ENCODE measurements at places on chromosomes 11 and 22.
A peak's percentile ranks its signal among the peaks of the same experiment; 100 is the strongest.

DNA sequence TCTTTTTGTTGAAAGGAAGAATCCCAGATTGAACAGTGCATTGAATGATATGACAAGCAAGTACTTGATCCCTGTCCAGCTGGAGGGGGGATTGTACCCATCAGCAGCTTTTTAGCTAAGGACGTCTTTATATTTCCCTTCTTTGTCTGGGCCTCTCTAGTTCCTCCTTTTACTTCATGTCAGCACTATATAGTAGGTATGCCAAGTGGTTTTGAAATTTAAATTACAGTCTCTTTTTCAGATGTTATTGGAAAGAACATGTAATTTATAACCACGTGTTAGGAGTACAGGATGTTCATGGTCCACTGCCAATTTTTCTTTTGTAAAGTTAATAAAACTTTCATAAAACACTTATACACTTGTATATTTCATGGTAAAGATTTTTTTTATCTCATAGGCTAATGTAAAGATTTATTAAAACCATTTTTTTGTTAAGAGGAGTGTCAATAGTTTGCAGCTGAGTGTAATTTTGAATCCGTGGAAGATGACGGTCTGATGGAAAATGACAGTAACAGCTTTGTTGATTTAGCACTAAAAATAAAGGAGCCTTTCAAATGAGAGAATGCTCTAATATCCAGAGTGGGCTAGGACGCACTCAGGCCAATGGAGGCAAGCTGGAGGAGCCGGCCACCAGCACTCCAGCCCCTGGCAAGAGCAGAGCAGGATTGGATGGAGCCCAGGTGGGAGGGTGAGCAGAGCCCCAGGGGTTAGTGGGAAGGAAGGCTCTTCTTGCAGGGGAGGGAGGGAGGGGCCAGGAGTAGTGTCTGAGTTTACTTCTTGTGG, 488.3 kb downstream of the INSC start:
- DNase-seq: peak; percentile 77

DNA sequence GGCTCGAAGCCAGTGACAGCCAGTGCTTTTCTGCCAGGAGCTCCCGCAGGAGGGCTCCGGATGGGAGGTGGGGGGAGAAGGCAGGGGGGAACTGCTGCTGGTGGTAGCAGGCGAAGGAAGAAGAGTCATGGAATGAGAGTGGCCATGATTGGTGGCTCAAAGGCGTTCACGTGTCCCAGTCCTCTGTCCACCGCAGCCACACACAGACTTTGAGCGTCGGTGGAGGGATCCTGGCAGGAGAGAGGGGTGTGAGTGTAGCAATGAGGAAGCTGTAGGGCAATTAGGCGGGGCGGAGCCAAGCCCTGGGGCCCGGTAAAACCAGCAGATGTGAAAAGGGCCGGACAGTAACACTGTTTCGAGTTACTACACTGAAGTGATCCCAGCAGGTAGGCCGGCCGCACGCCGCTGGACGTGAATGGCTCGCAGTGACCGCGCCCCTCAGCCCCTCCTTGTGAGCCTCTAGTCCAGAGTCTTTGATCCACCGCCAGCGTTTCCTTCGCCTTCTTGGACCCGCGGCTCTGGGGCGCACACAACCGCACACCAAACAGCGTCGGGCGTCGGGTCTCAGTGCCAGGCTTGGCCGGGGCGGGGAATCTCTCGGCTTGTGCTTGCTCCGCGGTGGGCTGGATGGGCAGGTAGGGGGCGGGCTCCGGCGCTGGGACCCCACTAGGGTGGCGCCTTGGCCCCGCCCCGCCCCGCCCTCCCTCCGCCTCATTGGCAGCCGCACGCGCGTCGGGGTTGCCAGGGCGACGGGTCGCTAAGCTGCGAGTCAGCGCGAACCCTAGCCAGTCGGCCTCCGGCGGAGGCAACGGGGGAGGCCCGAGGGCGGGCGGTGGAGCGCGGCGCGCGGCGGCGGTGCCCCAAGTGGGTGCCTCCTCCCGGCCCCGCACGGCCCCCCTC, at the start of gene LRRC10B:
TSS of gene LRRC10B (plus strand) at position 788 of the 900 bp plus-strand sequence. CDS start 250 bp downstream, outside the sequence.
- peak; percentile 77 for DNase-seq

DNA sequence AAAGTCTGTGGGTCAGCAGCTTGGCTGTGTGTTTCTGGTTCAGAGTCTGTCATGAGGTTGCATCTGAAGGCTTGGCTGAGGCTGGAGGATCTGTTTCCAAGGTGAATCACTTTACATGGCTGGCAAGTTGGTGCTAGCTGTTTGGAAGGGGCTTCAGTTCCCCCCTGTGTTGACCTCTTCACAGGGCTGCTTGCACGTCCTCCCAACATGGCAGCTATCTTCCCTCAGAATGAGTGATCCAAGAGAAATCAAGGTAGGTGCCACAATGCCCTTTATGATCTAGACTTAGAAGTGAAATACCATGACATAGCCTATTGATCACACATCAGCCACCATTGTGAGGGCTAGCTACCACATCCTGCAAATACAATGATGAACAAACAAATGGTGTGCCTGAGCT, 9.9 kb downstream of the APOA4 start:
- DNase-seq: no peak

DNA sequence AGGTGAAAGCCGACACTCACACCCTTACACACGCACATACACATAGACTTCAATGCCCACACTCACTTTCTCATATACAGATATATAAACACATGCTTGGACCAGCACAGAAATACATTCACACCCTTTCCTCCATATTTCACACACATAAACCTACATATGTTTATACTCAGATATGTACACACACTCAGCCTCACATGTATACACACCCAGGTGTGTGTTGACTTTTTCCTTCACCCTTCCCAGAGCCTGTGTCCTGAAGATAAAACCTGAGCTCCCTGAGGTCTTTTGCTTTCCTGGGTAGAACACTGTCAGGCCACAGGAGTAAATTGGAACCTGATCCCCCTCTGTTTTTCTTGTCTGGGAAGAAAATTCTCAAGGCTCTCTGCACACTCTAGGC, 62.8 kb downstream of the INSC start:
- DNase-seq: no peak

DNA sequence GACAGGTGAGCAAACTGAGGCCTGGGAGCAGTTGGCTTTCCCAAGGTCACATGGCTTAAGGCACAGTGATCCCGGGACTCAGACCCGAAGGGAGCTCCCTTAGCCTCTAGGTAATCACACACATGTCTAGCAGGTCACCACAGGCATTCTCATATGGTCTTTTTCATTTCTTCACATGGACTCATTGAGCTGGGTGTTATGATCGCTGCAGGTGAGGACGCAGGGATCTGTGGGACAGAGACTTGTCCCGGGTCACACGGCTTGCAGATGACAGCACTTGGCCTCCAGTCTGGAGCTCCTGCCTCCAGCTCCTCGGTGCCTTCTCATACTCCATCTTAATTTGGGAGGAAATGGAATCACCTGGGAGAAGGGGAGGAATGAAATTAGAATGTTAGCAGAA, 23.6 kb upstream of the CACNG2 start:
- DNase-seq: no peak

DNA sequence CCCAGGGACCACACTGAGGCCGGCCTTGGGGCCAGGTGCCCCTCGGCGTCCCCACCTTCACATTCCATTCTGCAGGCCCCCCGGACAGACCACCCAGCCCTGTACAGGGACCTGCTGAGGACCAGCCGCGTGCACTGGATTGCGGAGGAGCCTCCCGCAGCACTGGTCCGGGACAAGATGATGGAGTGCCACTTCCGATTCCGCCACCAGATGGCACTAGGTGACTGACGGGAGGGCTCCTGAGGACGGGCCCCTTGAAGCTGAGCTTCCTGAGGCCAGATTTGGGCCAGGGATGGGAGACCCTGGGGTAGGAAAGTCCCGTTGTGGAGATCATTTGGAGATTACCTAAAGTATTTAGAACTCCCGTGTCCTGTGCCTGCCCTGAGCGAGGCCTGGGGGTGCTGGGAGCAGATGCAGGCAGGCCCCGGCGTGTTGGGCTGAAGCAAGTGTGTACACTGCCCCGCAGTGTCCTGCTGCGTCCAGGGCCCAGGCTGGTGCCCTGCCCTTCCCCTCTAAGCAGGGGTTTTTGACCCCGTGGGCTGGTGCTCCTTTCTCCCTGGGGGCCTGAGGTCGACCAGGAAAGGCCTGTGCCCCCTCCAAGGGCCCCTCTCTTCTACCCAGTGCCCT, 20.0 kb downstream of the TRMU start:
- DNase-seq: no peak

DNA sequence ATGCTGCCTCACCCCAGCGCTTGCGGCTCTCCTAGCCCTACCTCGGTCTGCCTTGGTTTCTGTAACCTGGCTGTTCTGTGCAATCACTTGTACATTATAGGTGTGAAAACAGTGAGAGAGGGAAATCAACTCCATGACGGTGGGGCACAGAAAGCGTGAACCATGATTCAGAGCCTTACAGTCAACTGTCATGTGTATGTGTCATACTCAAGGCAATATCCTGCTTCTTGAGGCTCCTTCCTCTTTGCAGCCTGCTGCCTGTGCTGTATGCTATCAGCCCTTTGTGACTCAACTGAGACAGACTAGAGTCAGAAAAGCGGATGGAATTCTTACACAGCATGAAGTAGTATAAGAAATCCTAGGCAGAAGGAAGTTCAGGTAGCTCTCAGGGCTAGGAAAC, 2.1 kb downstream of the NRIP3 start:
- no peak for DNase-seq

GRCh38 chr11:111836721-111837120, 34.7 kb downstream of the ALG9 start:
- DNase-seq: no peak

- peak; percentile 62 for DNase-seq
These were observed 65.3 kb downstream of the ARFGAP2 start for GRCh38 chr11:47111318-47111804.

DNA sequence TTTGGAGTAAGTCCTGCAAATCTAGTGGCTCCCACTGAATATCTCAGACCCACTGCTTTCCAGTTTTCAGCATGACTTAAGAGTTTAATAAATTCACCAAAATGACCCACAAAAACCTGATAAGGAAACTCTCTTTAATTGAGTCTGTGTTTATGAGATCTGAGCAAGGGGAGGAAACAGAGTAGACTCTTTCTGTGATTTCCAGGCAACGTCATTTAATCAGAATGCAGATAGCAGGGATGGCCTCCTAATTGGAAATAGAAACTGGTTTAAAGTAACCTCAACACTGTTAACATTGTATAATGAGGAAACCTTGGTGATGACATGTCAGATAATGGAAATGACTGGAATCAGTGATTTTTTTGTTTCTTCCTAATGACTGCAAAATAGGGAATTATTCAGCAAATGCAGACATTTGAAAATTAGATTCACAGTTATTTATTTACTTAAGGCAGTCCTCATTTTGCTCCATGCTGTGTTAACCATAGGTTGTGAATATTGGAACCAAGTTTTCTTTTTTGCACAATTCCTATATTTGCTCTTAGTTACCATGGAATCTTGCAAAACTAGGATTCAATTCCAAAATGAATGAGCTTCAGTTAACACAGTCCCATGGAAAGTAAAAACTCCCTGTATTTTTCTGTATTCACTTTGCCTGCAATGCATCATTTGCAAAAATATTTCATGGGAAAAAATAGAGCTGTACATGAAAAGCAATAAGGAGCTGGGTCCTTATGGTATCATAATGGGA, 1324.5 kb downstream of the LRRC4C start:
- DNase-seq: no peak

DNA sequence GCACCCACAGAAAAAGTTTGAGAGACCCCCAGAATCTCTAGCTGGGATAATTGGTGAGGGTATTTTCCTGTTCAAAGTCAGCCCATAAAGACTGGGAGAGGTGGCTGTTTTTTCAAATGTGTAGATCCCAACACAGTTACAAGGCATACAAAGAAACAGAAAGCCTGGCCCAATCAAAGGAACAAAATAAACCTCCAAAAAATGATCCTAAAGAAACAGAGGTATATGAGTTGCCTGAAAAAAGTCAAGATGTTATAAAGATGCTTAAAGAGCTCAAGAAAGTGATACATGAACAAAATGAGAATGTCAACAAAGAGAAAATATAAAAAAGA, 40.2 kb upstream of the MMP12 start:
- no peak for DNase-seq

DNA sequence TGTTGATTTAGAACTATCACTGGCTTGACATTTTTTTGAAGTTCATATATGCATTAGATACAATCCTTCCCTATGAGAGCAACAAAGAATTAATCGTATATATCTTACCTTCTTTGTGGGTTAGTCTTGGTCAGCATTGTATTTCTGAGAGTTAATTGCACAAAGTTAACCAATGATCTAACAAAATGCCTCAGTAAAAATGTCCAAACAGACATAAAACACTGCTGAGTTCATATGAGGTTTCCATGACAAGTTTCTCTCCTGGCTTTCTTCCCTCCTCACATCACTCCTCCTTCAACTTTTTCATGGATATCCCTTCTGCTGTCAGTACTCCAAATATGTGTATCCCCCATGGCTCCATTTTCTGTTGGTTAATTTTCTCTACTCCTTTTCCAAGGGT, 9.0 kb downstream of the MAP6 start:
- no peak for DNase-seq

DNA sequence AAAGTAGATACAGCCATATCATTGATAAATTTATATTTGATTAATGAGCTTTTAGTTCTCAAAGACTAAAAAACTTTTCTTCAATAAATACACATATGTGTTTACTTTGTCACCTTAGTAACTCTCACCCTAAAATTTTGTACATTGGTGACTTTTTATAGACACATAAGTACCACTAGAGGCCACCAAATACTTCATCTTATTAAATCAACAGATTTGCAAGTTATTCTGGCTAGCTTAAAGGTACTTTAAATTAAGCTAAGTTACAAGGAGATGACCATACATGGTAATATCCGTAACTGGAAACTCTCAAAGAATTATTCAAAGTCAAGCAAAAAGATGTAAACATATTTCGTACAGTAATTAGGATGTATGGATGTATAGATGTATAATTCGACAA, 112.2 kb downstream of the SBF2 start:
- no peak for DNase-seq

- no peak for DNase-seq
These were observed 202.4 kb downstream of the BARX2 start for GRCh38 chr11:129578006-129578405.

- DNase-seq: no peak
These were observed 6.6 kb downstream of the DPF2 start for GRCh38 chr11:65340226-65340625.

DNA sequence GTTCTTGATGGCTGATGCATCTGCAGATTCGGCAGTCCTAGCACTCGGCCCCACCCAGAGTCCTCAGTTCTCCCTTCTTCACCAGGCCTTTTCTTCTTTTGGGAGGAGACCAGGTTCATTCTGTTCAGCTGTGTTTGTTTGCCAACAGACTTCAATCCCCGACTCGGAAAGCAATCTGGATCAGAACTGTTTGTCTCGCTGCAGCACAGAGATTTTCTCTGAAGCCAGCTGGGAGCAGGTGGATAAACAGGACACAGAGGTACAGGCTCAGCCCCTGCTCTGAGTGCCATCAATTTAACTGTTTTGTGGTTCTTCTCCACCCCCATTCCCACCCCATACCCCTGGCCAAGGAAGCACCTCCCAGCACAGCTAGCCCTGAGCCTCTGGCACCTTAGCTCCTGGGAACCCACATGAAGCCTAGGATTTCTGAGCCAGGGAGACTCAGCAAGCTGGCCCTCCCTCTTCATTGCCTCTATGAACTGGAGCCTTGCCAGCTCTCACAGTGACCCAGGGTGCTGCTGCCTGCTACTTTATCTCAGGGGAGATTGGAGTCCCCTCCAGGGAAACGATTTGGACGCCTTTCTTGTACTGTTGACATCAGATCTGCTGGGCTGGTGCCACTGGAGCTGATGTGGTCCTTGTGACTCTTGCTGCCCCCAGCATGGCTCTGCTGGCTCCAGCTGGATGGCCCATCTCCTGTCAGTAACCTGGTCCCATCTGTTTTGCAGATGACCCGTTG, 58.2 kb upstream of the HORMAD2 start:
- DNase-seq: no peak

All from NCI-H1105 treated with DMSO at 0.1 percent for 48 hours (cell line).